ENCODE measurements at places on chromosomes 7 and 10. TPM values are rescaled to one million over a fixed set of nuclear protein-coding genes. Genes with fewer than 3 reads are reported as not detected.

SPAM1 gene
- total RNA-seq: not detected

SOSTDC1 gene
- not detected for total RNA-seq

ENKUR gene
- total RNA-seq: not detected

STEAP1B gene
- 1.8 TPM for total RNA-seq

SYT15B gene
- total RNA-seq: under 0.01 TPM

TMEM106B gene
- total RNA-seq: 39.5 TPM

GPR26 gene
- not detected for total RNA-seq

EVX1 gene
- total RNA-seq: not detected

ICA1 gene
- not detected for total RNA-seq

OPN4 gene
- total RNA-seq: not detected

AKR1C4 gene
- total RNA-seq: not detected

HABP2 gene
- total RNA-seq: not detected

CROT gene
- 11.0 TPM for total RNA-seq

DKK1 gene
- total RNA-seq: 229 TPM

Measured in cardiac atrium fibroblast (primary cell).